ENCODE measurements at places on chromosomes 11 and 22. TPM values are rescaled to one million over a fixed set of nuclear protein-coding genes. Genes with fewer than 3 reads are reported as not detected.

GRCh38 chr11:121154486-121155314 is 53.7 kb downstream of the TECTA start:
- no peaks in the 10 kb centered on the region for H3K4me1 ChIP-seq
- peak; percentile 75 for DNase-seq
- no peak overlapping the region for H3K27ac ChIP-seq
- no peaks in the 10 kb centered on the region for H3K27me3 ChIP-seq
- H3K4me3 ChIP-seq, result no peak overlapping the region

- no peak for DNase-seq
- H3K27me3 ChIP-seq, result no peaks in the 10 kb centered on the region
- peaks cover 44% of the 10 kb centered on the region for H3K36me3 ChIP-seq
- no peak overlapping the region for H3K4me3 ChIP-seq
- no peak overlapping the region for H3K27ac ChIP-seq
Observed at GRCh38 chr22:24355574-24355973, 71.8 kb upstream of the ADORA2A start.

MPZL3 gene
- total RNA-seq, result 0.50 TPM

MS4A8 gene
- not detected for total RNA-seq

RRP8 gene
- total RNA-seq, result 12.4 TPM

Measured in esophagus muscularis mucosa (tissue), 4 donors.